ENCODE measurements at places on chromosomes 4 and X.

GRCh38 chr4:1604706-1605205 is 79.4 kb downstream of the FAM53A start:
- no peak for DNase-seq

DNA sequence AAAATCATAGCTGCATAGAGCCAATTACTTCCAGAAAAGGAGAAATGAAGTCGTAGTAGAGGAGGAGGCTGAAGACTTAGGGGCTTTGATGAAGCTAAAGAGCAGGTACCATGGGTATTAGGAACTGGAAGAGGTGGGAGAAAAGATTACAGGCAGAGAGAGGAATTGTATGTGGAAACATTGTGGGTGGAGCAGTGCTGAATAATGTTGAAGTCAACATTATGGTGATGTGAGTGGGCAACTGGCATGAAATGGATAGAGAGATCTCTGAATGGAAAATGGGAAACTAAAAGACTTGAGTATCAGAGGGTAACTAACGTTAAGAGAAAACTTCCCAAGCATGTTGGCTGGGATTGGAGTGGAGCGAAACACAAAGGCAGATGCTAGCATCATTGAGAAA is 92.5 kb downstream of the AREG start:
- no peak for DNase-seq

DNA sequence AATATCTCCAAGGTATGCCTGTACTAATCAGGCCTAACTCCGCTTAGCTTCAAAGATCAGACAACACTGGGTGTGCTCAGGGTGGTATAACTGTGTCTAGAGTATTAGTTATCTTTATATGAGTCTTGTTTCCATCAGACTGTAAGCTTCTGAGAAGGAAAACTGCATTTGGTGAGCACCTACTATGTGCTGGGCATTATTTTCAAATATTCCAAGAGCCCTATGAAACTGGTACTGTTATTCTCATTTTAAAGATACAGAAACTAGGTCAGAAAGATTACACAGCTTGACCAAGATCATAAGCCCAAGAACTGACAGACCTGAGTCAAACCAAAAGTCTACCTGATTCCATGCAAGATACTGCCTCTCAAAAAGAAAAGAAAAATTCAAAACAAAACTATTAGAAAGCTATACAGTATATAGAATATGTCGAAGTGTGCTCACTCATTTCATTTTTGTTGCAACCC is 44.4 kb downstream of the LRBA start:
- DNase-seq, result no peak

- DNase-seq, result no peak
Observed at GRCh38 chr4:85318415-85318814, 156.5 kb upstream of the ARHGAP24 start.
